ENCODE measurements at places on chromosomes 16 and 17.

DNA sequence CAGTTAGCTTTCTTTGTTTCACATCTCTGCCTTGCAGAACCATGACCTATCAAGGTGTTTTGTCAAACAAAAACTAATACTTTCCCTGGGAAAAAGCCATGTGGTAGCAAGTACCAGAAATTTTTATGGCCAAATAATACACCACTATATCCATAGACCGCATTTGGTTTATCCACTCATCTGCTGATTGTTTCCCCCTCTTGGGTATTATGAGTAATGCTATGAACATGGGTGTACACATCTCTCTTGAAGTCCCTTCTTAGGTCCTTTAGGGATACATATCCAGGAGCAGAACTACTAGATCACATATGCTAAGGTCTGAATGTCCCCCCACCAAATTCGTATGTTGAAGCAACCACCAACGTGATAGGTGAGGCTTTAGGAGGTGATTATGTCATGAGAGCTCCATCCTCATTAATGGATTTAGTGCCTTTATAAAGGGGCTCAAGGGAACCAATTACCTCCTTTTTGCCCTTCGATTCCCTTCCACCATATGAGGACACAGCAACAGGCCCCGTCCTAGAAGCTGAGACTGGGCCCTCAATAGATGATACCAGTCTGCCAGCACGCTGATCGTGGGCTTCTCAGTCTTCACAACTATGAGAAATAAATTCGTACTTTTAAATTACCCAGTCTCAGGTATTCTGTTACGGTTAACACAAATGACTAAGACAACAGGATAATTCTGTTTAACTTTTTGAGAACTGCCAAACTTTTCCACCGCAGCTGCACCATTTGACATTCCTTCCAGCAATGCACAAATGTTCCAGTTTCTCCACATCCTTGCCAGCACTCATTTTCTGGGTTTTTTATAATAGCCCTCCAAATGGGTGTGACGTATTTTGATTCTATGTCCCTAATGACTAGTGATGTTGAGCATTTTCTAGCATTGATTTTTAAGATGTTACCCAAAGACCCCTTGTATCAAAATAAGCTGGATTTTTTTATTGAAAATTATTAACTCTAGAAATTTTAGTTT lies 30.0 kb downstream of the SIAH1 start:
- DNase-seq = no peak

- DNase-seq = no peak
Measured at GRCh38 chr17:4483012-4483840, 15.5 kb upstream of the SPNS2 start.

GRCh38 chr16:27145630-27146029 lies 57.7 kb upstream of the KDM8 start:
- DNase-seq = no peak

GRCh38 chr16:71526111-71526631 lies at the start of gene CHST4:
CHST4 (plus strand) TSS chr16:71526426; CDS start chr16:71536678, 10,252 bp downstream.
- DNase-seq = no peak

- DNase-seq = no peak
Measured at GRCh38 chr16:8763899-8764298, 33.5 kb downstream of the TMEM186 start.

- DNase-seq = no peak
Measured at GRCh38 chr17:18019838-18020154, 19.2 kb downstream of the ATPAF2 start.

DNA sequence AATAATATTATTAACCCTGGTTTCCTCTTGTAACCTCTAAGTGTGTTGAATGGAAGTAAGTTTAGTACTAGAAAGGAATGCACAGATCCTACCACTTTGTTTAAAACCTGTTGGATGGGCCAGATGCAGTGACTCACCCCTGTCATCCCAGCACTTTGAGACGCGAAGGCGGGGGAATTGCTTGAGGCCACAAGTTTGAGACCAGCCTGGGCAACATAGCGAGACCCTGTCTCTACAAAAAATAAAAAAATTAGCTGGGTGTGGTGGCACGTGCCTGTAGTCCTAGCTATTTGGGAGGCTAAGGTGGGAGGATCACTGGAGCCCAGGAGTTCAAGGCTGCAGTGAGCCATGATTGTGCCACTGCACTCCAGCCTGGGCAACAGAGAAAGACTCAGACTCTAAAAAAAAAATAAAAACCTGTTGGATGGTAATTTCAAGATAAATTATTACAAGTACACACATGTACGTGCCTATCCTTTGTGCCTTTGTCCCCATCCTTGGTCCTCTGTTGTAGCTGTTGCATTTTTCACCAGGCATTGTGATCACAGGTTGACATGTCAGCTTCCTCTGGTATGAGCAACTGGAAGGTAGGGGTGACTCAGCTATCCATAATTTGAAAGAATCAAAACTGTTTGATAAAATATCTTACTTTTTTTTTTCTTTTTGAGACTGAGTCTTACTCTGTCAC lies 30.7 kb upstream of the METTL9 start:
- DNase-seq = no peak

- no peak for DNase-seq
Measured at GRCh38 chr16:77963185-77964044, 58.9 kb upstream of the CLEC3A start.

- no peak for DNase-seq
Measured at GRCh38 chr17:46827274-46827673, 8.8 kb upstream of the WNT3 start.

- no peak for DNase-seq
Measured at GRCh38 chr16:77882358-77882757, 94.0 kb downstream of the VAT1L start.

- DNase-seq = no peak
Measured at GRCh38 chr17:49341356-49341755, 20.7 kb downstream of the ZNF652 start.

Measured in stimulated activated CD8-positive, alpha-beta memory T cell treated with anti-CD3 and anti-CD28 coated beads, Interleukin-7, amount 100 ng/mL, for 1 hour (primary cell).